HepG2 (cell line): ENCODE measurements at places on chromosomes 1 and 21.

GRCh38 chr1:88016947-88017346 is 667.1 kb upstream of the PKN2 start:
- DNase-seq = no peak

DNA sequence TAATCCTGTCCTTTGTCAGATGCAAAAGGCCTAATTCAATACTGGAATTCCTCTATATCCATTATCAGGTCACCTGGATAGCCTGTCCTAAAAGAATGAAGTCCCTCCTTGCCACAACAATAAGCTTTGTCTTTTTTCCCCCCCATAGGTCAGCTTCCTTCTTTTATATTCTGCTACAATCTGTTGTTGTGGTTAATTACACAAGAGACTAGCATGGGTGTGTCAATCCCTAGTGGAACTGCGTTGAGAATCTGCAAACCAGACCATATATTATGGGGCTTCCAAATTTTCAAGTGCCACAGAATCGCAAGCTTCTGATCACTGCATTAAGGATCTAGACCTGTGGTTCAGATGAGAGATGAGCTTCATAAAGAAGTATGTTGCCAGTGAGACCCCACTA is 349.6 kb downstream of the SMYD3 start:
- no peak for DNase-seq

DNA sequence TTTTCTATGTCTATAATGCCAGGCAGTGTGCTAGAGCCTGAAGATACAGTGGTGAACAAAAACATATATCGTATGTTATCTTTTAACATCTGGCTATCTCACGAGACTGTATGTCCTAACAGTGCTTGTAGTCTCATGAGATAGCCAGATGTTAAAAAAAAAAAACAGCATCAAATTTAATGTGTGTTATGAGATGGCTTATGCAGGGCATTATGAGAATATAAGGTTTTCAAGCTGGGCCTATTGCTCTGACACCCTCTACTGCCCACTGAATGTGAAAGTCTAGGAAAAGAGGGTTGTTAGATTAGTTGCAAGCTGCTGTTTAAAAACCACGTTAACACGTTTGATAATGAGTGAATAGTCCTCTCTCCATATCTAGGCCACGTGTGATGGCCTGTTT is 109.8 kb downstream of the CACHD1 start:
- DNase-seq = no peak

DNA sequence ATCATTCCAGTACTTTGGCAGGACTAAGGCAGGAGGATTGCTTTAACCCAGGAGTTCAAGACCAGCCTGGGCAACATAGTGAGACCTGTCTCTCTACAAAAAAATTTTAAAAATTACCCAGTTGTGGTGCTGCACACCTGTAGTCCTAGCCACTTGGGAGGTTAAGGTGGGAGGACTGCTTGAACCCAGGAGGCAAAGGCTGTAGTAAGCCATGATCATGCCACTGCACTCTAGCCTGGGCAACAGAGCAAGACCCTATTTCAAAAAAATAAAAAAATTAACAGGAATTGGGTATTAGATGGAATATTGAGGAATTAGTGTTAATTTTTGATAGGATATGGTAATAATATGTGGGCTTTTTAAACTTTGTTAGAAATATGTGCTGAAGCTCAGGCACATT is 16.8 kb downstream of the TAF13 start:
- DNase-seq = no peak
